ENCODE measurements at places on chromosomes 5 and 9.

DNA sequence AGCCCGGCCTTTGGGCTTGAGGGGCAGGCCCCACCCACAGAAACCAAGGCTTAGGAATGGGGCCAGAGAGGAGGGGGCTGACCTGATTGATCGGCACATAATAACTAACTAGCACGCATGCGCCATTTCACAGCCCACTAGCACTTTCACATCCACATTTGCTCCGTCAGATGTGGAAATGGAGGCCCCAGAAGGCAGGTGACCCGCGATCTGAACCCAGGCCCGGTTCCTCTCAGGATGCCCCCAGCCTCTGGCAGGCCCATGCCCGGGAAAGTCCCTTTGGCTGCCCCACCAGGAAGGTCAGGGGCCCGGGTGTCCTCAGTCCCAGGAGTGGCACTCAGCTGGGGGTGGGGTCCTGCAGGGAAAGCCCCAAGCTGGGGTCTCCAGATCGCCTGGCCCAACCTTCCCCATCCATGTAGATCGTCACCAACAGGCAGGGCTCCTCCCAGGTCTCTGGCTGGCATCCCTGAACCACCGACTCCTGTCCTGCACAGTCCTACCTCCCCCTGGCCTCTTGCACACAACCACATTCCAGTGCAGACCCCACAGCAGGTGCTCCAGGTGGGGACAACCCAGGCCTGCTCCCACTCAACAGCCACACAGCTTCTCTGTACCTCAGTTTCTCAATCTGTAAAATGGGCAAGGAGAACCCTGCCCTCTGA is 46.7 kb downstream of the VAV2 start:
- no peak for DNase-seq

DNA sequence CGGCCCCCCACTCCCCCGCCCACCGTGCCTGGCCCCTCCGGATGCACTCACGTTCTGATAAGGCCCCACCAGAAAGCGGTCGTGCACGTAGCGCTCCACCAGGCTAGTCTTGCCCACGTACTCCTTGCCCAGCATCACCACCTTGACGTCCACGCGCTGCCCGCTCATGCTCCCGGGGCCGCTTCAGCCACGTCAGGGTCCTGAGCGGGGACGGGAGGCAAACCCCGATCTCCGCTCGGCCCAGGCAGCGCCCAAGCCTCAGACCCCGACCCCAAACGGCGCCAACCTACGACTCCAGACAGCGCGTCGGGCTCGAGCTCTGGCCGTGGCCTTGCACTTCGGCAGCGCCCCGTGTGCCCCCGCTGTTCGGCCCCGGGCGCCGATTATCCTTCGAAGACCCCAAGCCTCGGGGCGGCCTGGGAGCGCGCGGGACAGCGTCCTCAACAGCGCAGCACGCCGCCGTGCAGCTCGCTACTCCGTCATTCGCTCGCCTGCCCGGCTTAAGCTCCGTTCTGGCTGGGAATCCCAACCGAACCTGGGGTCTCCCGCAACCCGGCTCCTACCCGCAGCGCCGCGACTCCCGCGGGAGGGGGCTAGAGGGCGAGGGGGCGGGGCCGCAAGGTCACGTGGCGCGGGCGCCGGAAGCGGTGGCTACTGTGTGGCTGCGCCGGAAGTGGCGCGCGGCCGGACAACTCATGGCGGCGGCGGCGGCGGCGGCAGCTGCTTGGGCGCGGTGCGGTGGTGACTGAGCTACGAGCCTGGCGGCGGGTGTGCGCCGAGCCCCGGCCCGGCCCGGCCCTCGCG is at the start of the genes PRELID1 and RAB24:
Gene PRELID1 (plus strand): TSS at position 679 of the 804 bp plus-strand sequence. CDS start 187 bp downstream, outside the sequence.
Gene RAB24 (minus strand): TSS at position 599 of the 804 bp plus-strand sequence. CDS start 431 bp downstream, at position 168.
- peak; percentile 51 for DNase-seq

DNA sequence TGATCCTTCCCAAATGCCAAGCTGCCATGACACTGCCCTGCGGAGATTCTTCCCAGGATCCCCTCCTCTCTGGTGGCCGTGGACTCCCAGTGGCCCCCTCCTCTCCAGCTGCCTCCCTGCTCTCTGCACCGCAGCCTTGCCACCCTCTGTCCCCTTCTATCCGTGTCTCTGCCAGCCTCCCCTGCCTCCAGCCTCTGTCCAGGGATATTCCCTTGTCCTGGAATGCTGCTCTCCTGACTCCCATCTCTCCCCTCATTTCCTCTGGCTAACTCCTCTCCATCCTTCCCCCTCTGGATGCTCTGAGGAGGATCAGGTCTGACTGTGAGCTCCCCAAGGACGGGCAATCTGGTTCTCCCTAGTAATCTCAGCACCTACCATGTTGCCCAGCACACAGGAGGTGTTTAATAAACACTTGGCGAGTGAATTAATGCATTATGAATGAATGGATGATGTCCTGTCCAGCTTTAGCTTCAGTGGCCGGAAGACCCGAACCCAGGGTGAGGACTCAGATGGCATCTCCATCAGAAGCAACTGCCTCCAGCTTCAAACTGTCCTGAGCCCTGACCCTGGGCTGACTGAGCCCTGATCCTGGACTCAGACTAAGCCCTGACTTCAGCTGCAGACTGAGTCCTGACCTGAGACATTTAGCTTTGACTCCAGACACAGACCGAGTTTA is 7.5 kb upstream of the CRB2 start:
- no peak for DNase-seq

- peak; percentile 19 for DNase-seq
Observed at GRCh38 chr5:114055318-114056184, 306.3 kb upstream of the KCNN2 start.

GRCh38 chr9:95157481-95158151 is 159.9 kb downstream of the FANCC start:
- DNase-seq: peak; percentile 93

- DNase-seq: peak; percentile 99
Observed at GRCh38 chr5:55897905-55898304, 46.7 kb downstream of the IL31RA start.

DNA sequence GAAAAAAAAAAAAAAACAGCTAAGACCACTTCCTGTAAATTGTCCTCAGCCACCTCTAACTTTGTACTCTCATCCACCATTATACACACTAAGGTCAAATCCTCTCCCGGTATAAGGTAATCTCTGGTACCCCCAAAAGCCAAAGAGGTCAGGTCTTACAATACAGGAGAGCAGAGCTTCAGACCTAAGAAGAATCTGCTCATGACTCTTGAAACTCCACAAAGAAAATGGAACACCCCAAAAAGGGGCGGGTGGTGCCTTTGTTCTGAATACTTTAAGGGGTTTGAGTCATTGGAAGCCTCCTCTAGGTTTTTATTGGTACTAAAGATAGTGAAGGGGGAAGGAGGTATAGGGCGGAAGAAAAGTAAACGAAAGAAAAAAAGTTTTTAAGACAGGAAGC is 69.8 kb downstream of the COL15A1 start:
- DNase-seq: no peak

DNA sequence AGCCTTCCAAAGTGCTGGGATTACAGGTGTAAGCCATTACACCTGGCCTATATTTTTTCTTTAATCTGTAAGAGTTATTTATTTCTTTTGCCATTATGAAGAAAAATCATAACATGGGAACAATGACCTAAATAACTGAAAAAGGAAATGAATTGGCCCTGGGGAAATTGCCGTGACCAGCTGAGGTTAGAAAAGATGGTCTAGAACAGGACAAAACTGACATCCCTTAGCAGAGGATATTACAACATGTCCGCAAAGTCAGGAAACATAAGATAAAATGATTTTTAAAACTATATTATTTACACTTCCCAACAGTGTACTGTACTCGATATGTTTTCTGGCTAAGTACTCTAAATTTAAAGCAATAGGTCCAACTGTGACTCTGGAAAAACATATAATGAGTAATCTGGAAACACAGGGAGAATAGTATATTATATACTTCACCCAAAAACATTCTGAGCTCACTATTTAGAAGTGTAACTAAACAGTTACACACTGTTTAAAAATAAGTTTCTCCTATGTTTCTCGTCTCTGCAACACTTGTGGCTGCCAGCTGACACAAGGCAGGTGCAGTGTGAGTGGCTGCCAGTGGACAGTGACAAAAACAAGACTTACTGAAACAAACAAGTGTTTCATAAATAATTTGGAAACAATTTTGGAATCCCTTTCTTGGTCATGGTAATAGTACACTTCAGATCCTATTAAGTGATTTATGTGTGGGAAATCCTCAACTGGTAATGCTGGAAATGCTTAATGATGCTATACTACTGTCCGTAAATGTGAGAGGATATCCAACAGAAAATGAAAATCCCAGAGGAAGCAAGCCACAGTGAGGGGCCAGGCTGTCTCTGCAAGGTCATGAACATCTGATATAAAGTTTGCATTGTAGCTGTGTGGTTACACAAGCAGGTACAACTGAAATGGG is 69.1 kb downstream of the C9orf85 start:
- no peak for DNase-seq

DNA sequence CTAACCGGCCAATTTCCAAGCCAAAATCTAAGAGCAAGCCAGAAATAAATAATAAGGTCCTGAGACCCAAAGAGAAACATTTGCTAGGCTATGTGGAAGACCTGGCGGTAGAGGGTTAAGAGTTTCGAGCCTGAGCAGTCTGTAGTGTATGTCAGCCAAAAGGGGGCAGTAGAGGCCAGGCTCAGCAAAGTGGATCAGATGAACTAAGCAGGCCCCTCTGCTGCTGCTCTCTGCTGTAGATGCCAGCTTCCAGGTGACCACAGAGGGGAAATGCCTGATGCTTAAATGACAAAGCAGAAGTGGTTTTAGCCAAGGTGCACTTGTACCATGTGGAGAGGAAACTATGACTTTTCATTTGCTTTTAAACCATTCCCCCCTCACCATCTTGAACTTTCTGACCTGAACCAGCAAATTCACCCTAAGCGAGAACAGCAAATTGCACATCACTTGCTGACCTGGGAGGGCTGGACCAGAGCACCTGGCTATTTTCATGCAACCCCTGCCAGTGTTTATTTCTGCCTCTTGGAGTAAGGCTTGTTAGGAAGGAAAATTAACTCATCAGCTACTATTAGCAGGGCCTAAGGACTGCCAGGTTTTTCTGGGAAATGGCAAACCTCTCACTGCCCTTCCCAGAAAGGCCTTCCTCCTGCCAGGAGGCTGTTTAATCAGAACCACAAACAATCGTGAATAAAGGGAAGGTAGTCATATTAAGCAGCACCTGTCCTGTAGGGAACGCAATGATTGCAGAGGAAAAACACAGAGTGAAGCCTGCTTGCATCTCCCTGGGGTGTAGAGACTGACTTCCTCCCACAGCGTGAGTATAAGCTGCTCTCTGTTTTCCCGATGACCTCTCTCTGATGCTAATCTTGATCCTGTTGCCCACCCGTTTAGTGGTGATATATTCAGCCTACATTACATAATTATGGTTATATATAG is 818.2 kb downstream of the TLR4 start:
- peak; percentile 5 for DNase-seq

DNA sequence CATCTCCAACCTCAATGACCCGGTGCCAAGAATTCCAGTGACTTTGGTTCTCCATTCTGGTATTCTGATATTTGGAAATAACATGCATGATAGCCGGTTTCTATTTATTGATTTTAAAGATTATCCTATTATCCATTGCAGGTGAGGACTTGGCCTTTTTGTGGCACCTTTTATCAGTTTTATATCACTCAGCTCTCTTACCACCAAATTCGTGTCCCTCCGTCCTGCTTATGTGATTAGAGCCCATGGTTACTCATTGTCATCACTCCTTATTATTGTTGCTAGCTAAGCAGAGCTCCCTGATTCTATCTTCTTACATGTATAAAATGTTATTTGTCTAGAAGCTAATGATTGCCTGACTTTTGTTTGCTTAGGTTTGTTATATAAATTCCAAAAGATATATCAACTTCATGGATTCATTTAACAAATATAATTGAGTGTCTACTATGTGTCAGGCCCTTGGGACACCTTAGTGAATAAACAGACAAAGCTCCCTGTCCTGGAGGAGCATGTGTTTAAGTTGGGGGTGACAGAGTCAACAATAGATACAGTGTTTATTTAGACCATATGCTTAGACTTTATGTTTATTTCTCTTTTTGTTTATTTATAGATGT is 138.2 kb downstream of the ADAMTS16 start:
- DNase-seq: no peak

- DNase-seq: no peak
Observed at GRCh38 chr9:112355427-112355897, 22.0 kb upstream of the PTBP3 start.

DNA sequence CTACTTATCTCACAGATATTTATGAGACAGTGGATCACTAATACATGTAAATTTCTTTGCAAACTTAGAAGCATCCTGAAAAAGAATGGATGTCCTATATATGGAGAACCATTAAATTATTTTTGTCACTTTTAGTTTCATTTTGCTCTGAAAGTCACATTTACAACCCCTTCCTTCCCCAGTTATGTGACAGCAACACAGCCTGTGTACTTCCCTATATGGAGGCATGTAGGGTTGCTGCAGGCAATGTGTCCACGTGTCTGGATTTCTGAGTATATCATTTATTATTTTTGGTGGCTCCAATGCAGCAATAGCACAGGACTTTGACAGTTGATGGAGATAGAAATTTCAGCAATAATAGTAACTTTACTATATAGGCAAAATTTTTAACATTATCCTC is 156.4 kb downstream of the ST8SIA4 start:
- no peak for DNase-seq

GRCh38 chr5:139105621-139106071 is 92.5 kb downstream of the SIL1 start:
- no peak for DNase-seq

DNA sequence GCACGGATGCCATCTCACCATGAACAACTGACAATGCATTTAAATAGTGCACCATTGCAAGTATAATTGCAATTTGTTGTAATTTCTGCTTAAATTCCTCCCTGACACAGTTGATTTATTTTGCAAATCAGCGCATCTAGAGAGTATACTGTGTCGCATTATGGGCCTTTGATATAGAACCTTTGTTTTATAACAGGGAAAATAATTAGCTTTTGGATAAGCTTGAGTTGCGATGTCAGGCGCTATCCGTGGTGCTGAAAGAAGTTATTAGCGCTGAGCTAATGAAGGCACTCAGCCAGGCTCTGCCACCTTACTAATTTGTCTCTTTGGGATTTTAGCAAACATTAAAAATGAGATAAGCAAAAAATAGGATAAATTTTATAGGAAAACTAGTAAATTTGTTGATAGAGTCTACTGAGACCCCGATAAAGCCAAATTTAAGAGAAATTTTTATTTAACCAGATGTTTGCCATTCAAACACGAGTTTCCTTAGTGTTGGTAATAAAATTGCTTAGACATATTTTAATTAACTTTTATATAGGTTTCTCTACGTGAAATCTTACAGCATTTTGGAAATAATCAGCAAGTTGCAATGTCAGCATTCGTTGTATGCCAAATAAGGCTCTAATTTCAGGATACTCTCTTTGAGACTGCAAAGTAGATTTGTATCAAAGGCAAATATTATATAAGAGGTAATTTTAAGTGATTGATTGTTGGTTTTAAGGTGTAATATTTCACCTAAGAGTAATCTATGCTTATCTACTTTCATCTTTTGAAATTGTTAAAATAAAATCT is 355.5 kb downstream of the TLR4 start:
- DNase-seq: no peak

GRCh38 chr5:175616083-175616482 is 41.8 kb upstream of the HRH2 start:
- DNase-seq: no peak

DNA sequence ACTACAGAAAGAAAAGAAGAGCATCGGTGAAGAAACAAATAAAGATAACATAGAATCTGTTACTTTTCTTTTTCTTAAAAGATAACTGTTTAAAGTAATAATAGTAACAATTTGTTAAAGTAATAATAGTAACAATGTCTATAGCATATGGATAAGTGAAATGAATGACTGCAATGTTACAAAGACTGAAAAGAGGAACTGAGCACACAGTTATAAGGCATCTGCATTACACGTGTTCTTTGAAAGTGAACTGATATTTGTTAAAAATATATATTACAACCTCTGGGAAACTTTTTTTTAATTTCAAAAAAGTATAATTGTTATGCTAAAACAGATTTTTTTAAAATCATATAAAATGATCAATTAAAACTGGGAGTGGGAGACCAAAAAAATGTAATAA is 88.4 kb upstream of the FST start:
- no peak for DNase-seq

Data from fibroblast of skin of left biceps (primary cell).